ENCODE measurements at places on chromosomes 13 and 19. TPM values are rescaled to one million over a fixed set of nuclear protein-coding genes. Genes with fewer than 3 reads are reported as not detected.

Gene MATK
- polyA plus RNA-seq = 4.9 TPM

- H3K4me1 ChIP-seq = no peaks in the 10 kb centered on the region
- no peak overlapping the region for H3K27ac ChIP-seq
- H3K4me3 ChIP-seq = no peak overlapping the region
Observed at GRCh38 chr13:109730812-109731335, 55.5 kb downstream of the IRS2 start.

GRCh38 chr13:114130837-114131582 lies 1.4 kb downstream of the RASA3 start:
- H3K4me1 ChIP-seq = peaks cover 26% of the 10 kb centered on the region
- peak; percentile 55 for DNase-seq
- H3K4me3 ChIP-seq = peak overlapping the region; percentile 80
- H3K27me3 ChIP-seq = no peaks in the 10 kb centered on the region
- peak overlapping the region; percentile 38 for H3K27ac ChIP-seq

GRCh38 chr19:49565261-49565660 lies 15.1 kb downstream of the NOSIP start:
- no peak overlapping the region for H3K4me3 ChIP-seq
- DNase-seq = peak; percentile 71
- H3K27me3 ChIP-seq = no peaks in the 10 kb centered on the region
- H3K4me1 ChIP-seq = peaks cover 34% of the 10 kb centered on the region

Gene ZNF570
- 5.6 TPM for polyA plus RNA-seq

GRCh38 chr19:35777086-35777841 lies 1.9 kb downstream of the ARHGAP33 start:
- peaks cover 11% of the 10 kb centered on the region for H3K4me1 ChIP-seq
- H3K27ac ChIP-seq = no peak overlapping the region
- DNase-seq = no peak

GRCh38 chr19:13430790-13431582 lies 75.3 kb downstream of the CACNA1A start:
- no peaks in the 10 kb centered on the region for H3K36me3 ChIP-seq
- H3K4me1 ChIP-seq = no peaks in the 10 kb centered on the region
- H3K27ac ChIP-seq = no peak overlapping the region

DNA sequence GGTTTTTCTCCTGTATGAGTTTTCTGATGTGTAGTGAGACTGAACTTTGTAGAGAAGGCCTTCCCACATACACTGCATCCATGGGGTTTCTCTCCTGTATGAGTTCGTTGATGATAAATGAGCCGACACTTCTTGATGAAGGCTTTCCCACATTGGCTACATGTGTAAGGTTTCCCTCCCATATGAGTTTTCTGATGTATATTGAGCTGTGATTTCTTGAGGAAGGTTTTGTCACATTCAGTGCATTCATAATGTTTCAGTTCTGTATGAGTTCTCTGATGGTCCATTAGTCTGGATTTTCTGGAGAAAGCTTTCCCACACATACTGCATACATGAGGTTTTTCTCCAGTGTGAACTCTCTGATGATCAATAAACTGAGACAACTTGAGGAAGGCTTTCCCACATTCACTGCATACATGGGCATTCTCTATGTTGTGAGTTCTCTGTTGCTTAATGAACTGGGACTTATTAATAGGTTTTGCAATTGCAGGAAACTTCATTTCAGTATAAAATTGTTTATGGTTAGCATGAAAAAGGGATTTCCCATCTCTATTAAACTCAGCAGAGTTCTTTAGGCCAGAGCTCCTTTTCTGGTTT lies 7.5 kb upstream of the ZNF350 start:
- no peak for DNase-seq
- no peak overlapping the region for H3K4me3 ChIP-seq
- no peaks in the 10 kb centered on the region for H3K27me3 ChIP-seq
- no peaks in the 10 kb centered on the region for H3K4me1 ChIP-seq

Gene ZNF606
- 18.5 TPM for polyA plus RNA-seq
